Diencephalon (tissue), 1 donor: ENCODE measurements at places on chromosomes 2 and 18. TPM values are rescaled to one million over a fixed set of nuclear protein-coding genes. Genes with fewer than 3 reads are reported as not detected.

The AP1S3 gene
- 8.8 TPM for total RNA-seq

The ANKRD30BL gene
- 21.7 TPM for total RNA-seq

The PSMG2 gene
- 54.0 TPM for total RNA-seq

The NEU2 gene
- not detected for total RNA-seq

The CABLES1 gene
- total RNA-seq, result 8.1 TPM

The ANKMY1 gene
- 15.5 TPM for total RNA-seq
